ENCODE measurements at places on chromosomes 7 and 10.

DNA sequence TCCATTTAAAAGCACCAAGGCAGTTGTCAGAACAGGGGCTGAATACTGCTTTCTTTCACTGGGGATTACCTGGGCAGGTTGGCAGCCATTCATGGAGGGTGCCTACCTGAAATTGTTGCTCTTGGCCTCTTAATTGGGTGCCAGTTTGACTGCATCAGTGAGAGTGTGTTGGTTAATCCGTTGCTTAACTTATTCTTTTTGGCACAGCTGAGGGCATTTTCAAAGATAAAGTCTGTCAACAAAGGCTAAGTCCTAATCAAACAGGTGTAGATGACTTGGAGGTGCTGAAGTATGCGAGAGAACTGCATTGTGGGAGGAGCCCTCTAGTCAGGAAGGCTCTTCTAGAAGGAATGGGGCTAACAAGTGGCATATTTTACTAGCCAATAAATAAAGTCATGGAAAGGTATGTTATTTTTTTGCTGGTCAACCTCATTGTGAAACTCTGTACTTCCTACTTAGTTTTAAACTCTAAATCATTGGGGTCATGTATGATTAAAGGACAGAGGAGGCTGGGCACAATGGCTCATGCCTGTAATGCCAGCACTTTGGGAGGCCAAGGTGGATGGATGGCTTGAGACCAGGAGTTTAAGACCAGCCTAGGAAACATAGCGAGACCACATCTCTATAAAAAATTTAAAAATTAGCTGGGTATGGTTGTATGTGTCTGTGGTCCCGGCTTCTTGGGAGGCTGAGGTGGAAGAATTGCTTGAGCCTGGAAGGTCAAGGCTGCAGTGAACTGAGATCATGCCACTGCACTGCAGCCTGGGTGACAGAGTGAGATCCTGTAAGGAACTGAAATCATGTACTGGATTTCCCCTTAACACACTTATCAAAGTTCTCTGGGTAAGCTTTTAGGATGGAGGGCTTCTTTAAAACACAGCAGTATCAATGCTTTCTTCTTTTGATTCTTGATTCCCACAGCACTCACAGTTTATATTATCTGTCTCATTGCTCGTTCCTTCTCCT lies 134.1 kb downstream of the LRMDA start:
- DNase-seq, result no peak

- no peak for DNase-seq
These were observed 1.3 kb upstream of the HIP1 start for GRCh38 chr7:75739796-75740672.

GRCh38 chr10:131930150-131930549 lies 29.3 kb downstream of the PPP2R2D start:
- DNase-seq, result no peak

DNA sequence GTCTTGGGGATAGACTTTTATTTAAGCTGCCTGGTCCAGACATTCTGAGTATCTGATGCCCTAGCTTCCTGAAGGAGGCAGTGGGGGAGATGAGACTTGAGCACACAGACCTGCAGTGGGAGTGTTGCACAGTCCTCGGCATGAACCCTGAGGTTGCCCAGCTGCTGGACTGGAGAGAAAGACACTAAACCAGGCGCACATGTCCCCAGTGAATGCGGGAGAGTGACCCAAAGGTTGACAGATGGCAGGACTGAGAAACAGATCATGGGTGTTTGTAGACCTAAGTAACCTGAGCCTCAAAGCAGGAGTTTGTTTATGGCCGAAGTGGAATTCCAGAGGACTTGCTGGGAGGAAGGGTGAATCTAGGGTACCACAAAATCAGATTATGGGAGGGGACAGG lies 15.7 kb upstream of the MSRB2 start:
- no peak for DNase-seq

- no peak for DNase-seq
These were observed 215.5 kb downstream of the LRRTM3 start for GRCh38 chr10:67141300-67141699.

GRCh38 chr7:47482013-47482875 lies 99.7 kb downstream of the TNS3 start:
- DNase-seq, result no peak

DNA sequence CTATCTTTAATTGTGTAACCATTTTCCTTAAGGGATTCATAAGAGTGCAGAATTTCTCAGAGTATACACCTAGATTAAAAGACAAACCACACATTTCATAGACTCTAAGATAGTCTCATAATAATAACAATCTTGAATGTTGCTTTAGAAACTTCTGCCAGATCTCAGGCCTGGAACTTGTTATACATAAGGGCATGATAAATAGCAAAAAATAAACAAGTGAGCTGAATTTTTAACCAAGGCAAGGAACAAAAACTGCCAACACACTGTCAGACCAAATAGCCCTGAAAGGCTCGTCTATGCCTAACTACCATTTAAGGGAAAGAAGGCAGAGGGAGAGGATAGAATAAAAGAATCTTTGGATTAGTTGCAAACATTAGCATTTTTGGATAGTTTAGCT lies 65.8 kb upstream of the SEMA3C start:
- no peak for DNase-seq

DNA sequence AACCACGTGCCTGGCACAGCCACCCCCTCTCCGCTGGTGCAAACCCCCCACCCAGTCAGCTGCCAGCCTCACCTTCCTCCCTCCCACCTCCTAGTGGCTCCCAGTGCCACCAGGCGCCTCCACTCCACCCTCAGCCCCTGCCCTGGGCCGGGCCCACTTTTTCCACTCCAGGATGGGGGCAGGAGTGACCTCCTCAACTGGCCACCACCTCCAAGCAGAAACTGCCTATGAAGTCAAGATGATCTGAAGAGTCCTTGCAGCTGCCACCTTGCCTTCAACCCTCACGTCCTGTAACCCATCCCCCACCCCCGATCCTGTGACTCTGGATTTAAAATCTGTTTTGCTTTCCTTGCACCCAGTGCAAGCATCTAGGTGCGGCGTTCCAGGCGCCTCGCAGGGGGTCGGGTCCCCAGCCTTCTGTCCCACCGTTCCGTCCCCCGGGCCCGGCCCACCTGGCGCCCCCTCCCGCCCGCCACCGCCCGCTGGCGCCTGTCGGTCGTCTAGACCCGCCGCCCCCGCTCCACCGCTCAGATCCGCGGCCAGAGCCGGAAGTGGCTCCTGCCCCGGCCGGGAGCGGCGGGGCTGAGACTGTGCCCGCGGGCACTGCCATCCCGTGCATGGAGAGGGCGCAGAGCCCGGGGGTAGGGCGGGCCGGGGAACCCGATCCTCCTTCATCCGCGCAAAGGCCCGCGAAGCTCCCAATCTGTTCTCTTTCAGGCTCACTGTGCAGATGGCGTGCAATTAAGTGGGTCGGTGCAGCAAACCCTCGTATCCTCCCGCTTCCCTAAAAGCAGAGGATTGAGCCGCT lies 51.2 kb upstream of the GTF2I start:
- no peak for DNase-seq

DNA sequence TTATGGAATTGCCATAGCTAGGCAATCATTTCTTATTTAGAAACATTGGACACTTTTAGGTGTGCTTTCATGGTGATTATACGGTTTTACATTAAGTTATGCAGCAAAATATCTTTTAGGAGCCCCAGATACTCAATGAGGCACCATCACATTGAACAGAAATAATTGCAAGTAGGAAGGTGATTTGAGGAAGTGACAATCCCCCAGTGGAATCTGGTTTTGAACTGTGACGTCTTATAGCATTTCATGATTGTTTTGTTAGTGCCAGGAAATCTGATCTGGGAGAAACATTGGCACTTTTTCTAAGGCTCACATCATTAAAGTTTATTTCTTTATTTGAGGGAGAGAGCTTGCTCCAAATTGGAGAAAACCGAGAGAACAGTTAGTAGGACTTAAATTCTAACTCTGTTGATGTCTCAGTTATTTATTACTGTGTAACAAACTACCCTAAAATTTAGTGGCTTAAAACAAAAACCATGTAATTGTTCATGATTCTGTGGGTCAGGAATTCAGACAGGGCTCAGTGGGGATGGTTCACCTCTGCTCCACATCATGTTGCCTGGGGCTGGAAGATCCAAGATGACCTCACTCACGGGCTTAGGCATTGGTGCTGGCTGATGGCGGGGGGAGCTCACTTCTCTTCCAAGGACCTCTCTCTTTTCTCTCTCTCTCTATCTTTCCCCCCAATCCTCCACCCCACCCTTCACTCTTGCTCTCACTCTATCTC lies 78.2 kb upstream of the STEAP1B start:
- no peak for DNase-seq

GRCh38 chr7:154975984-154976383 lies 26.9 kb downstream of the PAXIP1 start:
- DNase-seq, result no peak

DNA sequence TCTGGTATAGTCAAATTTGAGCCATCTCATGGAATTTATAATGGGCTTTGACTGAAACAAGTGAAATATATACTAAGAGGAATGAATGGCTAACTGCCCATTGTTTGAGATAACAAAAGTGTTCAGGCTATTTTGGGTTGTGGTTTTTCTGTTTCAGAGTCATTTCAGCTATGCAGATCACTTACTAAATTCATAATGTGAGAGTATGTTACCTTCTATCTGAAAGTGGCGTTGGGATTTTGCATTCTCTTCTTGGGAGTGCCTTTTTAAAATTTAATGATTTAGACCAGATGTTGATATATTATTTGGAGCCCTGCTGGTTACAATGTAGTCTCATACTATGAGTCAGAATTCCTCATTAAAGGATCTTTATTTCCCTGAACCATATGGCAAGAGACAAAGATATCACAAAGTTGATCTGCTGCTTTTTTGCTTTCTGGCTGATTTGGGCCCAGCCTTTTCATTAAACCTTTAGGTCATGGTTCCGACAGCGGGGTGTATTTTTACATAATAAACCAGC lies 10.4 kb downstream of the VCL start:
- no peak for DNase-seq

DNA sequence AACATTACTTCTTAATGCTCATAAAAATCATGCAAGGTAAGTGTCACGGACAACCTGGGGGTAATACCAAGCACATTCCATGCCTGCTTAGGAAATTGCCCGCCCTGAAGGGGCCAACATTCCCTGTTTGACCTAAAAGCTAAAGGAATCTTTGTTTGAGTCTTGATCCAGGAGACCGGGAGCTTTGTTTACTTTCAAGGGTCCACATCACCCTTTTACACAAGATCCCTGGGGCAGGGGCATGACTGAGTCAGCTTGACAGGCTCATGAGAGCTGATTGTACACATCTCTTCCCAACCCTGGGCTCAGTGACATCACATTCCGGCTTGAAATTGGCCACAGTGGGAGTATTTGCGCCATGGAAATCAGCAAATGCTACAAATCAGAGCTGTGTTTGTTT lies 248.1 kb upstream of the HABP2 start:
- DNase-seq, result no peak

DNA sequence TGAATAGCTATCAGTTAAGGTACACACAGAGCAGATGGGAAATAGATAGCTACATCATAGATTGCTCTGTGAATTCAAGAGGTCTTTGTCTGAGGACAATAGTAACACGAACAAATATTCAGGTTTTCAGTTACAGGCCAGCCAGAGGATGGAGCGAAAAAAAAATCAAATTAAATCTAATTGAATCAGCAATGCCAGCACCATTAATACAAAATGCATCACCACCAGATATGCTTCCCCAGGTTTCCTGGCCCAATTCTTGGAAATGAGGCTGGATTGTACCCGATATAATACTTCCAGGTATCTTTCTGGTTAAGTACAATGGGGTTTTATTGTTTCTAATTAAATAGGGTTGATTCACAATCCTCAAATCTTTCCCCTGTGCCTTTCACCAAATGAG lies 975.8 kb upstream of the AUTS2 start:
- no peak for DNase-seq

DNA sequence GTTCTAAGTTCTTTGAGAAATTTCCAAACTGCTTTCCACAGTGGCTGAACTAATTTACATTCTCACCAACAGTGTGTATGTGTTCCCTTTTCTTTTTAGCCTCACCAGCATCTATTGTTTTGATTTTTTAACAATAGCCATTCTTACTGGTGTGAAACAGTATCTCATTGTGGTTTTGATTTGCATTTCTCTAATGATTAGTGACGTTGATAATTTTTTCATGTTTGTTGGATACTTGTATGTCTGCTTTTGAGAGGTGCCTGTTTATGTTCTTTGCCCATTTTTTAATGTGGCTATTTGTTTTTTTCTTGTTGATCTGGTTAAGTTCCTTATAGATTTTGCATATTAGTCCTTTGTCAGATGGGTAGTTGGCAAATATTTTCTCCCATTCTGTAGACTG lies 191.4 kb downstream of the AGMO start:
- DNase-seq, result no peak

DNA sequence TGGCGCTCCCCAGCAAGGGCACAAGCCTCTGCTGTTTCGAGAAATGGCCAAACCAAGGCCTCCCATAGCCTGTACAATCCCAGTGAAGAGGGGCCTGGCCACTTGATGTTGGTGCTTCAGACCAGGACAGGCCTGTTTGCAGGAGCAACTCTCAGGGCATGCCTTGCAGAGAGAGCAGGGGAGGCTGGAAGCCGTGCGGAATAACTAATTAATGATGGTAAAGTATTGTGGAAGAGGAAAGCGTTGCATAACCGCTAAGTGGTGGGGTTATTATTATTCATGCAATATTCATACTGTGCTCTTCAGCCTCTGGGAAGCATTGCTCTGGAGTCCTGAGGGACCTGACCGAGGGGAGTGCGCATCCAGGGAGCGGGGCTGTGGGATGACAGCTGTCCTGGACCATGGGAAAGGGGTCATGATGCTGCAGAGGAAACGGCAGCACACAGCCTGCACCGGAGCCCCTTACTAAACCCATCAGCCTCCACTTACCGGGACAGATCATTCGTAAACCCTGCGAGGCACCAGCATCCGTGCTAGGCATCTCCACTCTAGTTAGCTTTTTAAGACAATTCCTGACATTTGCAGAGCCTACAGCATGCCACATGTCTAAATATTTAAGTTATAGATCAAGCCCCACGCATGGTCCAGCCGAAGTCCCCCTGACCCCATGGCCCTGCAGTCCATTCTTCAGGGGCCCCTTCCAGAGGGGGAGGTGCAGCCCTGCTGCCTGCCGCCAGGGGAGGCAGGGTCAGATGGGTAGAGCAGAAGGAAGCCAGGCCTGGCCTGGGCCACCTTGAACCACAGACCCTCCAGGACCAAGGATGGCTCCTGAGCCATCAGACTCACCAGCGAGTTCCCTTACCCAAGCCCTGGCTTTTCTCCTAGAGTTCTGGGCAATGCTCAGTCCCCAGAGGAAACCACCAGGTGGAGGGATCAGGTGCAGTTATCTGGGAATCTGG lies 11.6 kb downstream of the TMEM273 start:
- DNase-seq, result no peak

DNA sequence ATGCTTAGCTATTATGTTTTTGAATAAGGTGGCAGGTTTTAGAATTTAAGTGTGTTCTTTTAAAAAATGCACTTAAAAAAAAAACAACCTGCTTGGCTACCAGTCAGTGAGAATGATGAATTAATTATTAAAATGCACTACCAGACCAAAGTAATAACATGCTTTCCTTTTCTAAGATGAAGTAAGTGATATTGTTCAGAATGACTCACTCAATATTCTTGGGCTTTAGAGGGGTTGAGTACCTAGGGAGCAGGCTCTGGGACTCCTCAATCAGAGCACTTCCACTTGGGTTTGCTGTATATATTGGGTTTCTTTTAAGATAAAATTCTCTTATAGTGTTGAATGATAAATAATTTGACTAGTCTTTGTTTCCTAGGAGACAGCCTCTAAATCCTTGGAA lies 8.6 kb downstream of the STAM start:
- DNase-seq, result no peak

Measured in renal cortex interstitium (tissue), 15 donors.